ENCODE measurements at places on chromosomes 16 and 17. TPM values are rescaled to one million over a fixed set of nuclear protein-coding genes. Genes with fewer than 3 reads are reported as not detected.
A peak's percentile ranks its signal among the peaks of the same experiment; 100 is the strongest.

The CES4A gene
- polyA plus RNA-seq = 12.2 TPM

The LDHD gene
- polyA plus RNA-seq = 9.4 TPM

DNA sequence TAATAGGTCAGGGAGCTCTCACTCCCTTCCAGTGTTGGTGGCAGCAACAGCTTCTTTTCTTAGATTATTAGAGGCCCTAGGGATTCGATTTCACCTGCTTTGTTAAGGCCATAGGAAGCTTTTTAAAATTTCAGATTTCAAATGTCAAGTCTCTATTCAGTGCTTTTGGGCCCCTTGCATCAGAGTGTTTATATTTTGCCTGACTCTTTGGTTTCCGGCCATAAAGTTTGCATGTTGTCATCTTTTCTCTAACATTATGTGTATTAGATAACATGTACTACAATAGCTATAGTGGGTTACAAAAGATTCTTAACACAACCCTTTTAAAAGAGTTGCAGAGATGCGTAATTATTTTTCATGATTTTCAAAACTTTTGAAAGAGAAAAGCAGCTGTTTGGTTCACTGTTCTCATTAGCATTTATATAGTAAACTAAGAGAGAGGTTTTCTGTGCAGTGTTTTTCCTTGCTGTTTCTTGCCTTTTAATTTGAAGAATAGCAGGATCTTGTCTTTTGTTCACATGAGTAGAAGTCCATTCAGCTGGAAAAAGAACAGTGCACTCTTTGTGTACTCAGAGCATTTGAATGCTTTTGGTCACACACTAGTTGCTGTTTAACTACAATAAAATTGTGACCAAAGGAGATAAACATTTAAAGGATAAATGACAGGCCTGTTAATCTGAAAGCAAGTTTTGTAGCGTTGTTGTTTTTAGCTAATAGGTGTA, 52.5 kb downstream of the FTO start:
- DNase-seq = peak; percentile 57

GRCh38 chr16:23052908-23053580, 96.2 kb downstream of the USP31 start:
- DNase-seq = no peak

The ITGAL gene
- polyA plus RNA-seq = 2.1 TPM

- no peak for DNase-seq
Measured at GRCh38 chr17:57111386-57111785, 26.3 kb downstream of the AKAP1 start.

- DNase-seq = no peak
Measured at GRCh38 chr17:33966410-33967059, 288.6 kb upstream of the CCL2 start.

The ALOX15B gene
- polyA plus RNA-seq = 1.5 TPM

DNA sequence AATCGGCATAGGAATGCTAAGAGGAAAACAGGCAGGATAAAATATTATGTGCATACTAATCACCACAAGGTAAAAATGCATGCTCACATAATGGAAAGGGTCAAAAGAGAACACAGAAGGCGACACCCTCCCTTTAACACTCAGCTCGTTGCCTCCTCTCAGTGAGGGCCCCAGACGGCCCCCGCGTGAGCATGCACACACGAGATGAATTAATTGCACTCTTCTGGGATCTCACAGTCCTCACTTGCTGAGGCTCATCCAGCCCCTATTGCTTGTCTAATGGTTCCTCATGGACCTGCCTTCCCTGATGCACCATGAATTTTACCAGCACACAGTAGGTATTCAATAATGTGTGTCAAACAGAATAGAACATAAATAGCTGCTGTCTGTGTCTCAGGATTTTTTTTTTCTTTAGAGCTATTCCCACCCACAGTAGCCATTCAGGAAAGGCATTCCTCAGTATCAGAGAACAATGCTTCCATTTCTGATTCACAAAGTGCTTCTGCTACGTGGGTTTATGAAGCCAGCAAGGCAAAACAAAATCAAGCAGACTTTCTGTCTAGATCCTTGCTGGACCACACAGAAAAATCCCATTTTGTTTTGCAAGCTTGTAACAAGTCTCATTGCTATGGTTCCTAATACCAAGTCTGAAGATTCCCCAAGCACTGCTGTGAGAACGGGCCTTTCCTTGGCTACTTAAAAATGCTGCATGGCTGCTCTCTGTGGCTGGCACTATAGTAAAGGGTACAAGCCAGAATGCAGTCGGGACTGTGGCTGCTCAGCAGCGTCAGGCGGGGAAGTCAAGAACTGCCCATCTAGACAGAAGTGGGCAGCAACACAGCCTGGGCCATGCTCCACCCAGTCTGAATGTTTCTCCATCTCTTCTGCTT, 43.6 kb downstream of the TOM1L2 start:
- no peak for DNase-seq

The PYY gene
- 0.30 TPM for polyA plus RNA-seq

DNA sequence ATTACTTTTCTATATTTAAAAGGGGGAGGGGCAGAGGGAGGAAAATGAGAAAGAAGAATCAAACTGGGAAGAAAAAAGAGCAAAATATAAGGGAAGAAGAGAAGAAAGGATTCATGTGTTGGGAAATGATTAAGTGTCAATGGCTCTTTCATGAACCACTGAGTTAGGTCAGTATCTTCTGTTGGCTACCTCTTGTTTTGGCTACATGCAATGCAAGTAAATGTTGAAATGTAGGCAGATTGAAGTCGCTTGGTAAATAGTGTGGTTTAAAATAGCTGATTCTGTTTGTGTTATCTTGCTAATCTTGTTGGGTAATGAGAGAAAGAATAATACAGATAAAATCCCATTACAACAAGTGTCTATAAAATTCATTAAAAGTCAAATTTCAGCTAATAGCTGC, 27.2 kb downstream of the COX11 start:
- no peak for DNase-seq

DNA sequence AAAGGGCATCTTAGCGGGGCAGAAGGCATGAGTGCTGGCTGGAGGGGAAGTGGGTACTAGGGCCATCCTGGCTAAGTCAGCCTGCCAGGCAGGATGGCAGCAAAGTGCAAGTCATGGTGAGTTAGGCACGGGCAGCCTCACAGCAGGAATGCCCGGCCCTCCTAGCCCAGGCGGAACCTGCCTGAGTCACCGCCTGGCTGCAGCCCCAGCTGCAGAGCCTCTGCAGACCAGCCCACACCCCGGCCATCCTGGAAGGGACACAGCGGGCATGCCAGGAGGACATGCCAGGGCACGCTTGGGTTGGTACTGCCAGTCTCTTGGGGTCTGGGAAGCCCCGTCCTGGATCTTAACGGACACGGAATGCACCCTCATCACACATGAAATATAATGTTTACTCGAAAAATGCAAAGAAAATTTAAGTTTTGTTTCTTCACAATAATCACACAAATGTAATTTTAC, 5.0 kb upstream of the ALDH3A1 start:
- peak; percentile 27 for DNase-seq

- no peak for DNase-seq
Measured at GRCh38 chr17:74190154-74190553, 13.3 kb upstream of the RPL38 start.

The DBNDD1 gene
- 15.4 TPM for polyA plus RNA-seq
